Activated CD4-positive, alpha-beta T cell treated with anti-CD3 and anti-CD28 coated beads for 4 hours (primary cell): ENCODE measurements at places on chromosomes 2 and 18.

GRCh38 chr18:34956663-34957062, 84.5 kb upstream of the MAPRE2 start:
- no peak for DNase-seq

DNA sequence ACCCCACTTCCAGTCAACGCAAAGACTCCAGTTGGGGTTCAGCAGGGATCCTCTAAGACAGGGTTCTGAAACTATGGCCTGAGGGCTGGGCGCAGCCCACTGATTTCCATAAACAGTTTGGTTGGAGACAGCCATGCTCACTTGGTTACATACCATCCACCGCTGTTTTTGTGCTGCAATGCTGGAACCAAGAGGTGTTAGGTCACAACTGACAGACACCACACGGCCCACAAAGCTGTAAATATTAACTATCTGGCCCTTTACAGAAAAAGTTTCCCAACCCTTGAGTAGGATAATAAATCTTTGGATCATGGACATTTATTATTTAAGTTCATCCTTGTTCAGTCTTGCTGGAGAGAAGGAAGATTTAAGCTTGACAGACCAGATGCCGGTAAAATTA, 8.4 kb upstream of the CD226 start:
- DNase-seq: no peak

GRCh38 chr2:54678719-54679118, 44.7 kb upstream of the EML6 start:
- no peak for DNase-seq

DNA sequence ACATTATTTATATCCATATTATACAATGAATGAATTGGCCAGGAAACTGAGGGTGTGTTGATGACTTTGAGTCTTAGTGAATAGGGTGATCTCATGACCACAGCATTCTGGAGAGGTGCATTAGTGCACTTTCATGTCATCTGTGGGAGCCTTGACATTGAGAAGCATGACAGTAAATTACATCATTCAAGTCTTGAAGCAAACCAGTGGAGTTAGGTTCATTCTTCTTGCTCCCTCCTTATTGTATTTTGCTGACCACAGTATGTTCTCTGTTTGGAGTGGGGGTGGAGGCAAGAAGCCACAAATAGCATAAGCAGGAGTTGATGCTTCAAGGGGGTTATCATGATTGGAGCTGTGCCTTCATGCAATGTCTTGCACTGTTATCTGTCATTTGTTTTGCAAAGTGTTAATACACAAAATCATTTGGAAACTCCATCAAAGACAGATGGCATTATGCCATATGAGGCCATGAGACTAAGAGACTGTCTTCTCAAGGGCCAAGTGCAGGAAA, 680.2 kb downstream of the NYAP2 start:
- no peak for DNase-seq

GRCh38 chr2:143480601-143481236, 351.5 kb downstream of the ARHGAP15 start:
- no peak for DNase-seq

GRCh38 chr18:22176420-22177326, 7.3 kb downstream of the GATA6 start:
- no peak for DNase-seq

DNA sequence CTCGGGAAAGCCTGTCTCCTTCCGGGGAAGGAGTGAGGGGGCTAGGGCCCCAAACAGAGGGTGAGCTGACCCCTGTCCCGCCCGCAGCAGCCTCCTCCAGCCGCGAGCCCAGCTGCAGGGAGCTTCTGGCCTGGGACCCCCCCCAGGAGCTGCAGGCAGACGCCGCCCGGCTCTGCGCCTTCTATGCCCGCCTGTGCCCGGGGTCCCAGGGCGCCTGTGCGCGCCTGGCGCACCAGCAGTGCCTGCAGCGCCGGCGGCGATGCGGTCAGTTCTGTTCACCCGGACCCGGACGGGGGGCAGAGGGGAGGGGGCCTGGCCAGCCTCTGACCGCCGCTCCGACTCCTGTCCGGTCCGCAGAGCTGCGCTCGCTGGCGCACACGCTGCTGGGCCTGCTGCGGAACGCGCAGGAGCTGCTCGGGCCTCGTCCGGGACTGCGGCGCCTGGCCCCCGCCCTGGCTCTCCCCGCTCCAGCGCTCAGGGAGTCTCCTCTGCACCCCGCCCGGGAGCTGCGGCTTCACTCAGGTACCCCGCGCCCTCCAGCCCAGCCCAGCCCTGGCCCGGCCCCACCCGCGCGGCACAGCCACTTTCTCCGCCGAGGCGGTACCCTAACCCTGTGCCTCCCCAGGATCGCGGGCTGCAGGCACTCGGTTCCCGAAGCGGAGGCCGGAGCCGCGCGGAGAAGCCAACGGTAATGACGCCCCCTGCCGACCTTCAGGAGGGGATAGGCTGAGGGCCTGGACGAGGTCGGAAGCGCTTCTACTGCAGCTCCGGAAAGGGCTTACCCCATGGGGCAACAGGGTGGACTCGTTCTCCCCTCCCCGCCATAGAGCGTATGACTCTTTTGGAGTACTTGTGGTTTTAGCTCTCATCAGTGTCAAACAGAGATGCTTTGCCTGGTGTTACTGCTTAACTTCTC, 2.0 kb upstream of the CHRND start:
- DNase-seq: no peak

DNA sequence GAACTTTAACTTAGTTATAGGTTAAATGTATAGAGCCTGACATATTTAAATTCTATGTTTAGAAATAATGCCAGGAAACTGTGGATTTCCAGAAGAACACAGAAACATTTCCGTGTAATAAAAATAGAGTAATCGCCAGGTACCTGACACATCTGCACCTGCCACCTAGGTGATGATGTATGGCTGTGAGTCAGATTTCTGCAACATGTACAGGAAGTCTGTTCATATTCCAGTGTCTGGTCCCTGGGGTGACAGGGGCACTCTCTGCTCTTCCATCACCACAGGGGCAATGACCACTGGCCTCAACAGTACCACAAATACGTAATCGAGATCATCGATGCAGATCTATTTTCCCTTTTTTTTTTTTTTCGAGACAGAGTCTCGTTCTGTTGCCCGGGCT, 101.1 kb upstream of the LPIN2 start:
- DNase-seq: no peak

- DNase-seq: no peak
Measured at GRCh38 chr2:206435742-206436141, 7.6 kb upstream of the ADAM23 start.

- DNase-seq: no peak
Measured at GRCh38 chr2:196783431-196784094, 15.9 kb downstream of the GTF3C3 start.
